Germinal center (tissue), 1 donor: ENCODE measurements at places on chromosomes 13 and 19.

- DNase-seq: no peak
Measured at GRCh38 chr13:63517371-63517770, 2101.7 kb upstream of the PCDH20 start.

GRCh38 chr13:26710166-26710565, 50.4 kb downstream of the GPR12 start:
- no peak for DNase-seq

GRCh38 chr19:58296104-58296503, 9.1 kb upstream of the ERVK3-1 start:
- no peak for DNase-seq

DNA sequence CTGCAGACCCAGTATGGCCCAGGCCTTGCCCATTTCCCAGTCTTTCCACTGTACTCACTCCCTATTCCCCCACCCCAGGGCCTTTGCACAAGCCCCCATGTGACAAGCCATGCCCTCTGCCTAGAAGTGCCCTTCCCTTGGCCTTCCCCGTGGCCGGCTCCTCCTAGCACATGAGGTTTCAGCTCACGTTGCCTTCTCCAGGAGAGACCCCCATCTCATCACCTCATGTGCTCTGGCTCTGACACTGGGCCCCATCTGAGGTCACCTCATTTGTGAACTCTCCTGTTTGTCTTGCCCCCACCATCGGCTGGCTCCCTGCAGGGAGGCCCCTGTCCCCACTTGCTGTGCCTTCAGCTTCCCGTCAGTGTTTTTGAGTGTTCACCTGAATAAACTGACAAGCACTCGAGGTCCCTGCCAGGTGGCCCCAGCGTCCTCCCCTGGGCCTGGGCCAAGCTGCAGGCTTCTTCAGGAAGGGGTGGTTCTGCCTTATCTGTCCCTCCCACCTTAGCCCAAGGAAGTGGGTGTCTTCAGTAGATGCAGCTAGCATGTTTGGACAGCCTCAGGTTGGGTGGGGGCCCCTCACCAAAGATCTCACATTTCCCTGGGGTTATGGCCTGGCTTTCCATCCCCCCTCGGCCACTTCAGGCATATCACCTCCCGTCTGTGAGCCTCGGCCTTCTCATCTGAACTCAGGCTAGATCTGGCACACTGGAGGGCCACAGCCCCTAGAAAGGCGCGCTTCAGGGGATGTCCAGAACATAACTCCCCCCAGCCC, 3.8 kb upstream of the SLC25A42 start:
- no peak for DNase-seq

- DNase-seq: no peak
Measured at GRCh38 chr13:99666146-99666805, 165.0 kb downstream of the TM9SF2 start.

GRCh38 chr13:76440568-76440967, 445.6 kb downstream of the KCTD12 start:
- peak; percentile 2 for DNase-seq

GRCh38 chr19:42134535-42135070, 2.4 kb upstream of the POU2F2 start:
- DNase-seq: no peak

- no peak for DNase-seq
Measured at GRCh38 chr13:113178070-113178895, 19.8 kb downstream of the PROZ start.

GRCh38 chr19:42370626-42371175, 19.4 kb downstream of the CNFN start:
- no peak for DNase-seq

DNA sequence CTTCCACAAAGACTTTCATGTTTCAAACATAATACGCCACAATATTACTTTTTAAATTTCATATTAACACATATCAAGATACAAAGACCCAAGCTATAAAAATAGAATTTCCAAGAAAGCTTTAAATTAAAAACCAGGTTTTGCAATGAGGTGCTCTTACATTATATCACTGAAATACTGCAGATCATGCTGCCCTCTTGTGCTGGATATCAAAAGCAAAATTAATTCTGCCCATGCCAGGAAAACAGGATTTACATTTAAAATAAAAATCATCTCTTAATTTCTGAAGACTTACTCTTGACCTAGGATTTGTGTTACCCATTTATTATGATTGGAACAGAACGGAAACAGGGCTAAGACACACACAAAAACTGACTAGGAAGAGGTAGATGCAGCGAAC, 145.0 kb downstream of the ABCC4 start:
- DNase-seq: no peak

- no peak for DNase-seq
Measured at GRCh38 chr13:44089452-44089851, 209.7 kb downstream of the LACC1 start.

DNA sequence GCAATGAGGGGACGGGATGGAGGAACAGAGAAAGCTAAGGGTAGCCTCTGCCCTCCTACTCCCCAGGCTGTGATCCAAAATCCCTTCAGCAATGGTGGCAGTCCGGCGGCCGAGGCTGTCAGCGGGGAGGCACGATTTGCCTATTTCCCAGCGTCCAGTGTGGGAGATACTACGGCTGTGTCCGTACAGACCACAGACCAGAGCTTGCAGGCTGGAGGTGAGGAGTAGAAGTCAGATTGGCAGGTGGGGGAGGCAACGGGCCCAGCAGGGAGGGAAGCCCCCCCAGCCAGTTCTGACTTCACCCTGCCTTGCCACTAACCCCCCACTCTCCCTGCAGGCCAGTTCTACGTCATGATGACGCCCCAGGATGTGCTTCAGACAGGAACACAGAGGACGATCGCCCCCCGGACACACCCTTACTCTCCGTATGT, 1.6 kb downstream of the USF2 start:
- no peak for DNase-seq

- no peak for DNase-seq
Measured at GRCh38 chr13:95235974-95236373, 65.3 kb downstream of the ABCC4 start.

DNA sequence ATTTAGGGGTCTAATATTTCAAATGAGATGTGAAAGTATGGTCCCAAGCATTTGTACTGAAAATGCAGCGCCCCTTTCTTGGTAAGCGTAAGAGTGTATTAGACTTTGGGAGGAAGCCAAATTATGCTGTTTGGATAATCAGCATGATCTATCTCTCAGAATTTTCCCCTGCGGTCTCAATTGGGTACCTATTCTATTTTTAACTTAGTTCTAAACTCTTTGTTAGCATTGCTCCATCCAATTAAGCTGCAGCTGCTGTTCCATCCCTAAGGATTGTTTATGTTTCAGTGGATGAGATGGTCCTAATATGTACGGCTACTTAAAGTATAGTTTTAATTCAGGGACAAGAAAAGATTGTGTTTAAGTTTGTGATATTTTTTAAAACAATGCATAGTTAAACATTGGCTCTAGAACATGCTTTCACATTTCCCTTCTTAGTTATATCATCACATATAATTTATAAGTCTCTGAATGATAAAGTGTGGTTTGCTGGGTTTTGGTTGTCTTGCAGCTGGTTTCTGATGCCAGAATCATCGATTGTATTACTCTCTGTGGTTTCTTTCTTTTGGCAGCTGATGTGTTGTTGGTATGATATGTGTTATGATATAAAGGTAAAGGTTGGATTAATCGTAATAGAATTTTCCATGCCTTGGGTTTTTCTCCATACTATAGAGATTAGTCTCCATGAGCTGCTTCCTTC, 15.0 kb downstream of the POLR1D start:
- no peak for DNase-seq

- no peak for DNase-seq
Measured at GRCh38 chr13:50995854-50996253, 86.3 kb downstream of the RNASEH2B start.
